ENCODE measurements at places on chromosomes 7 and 10. TPM values are rescaled to one million over a fixed set of nuclear protein-coding genes. Genes with fewer than 3 reads are reported as not detected.
A peak's percentile ranks its signal among the peaks of the same experiment; 100 is the strongest.

DNA sequence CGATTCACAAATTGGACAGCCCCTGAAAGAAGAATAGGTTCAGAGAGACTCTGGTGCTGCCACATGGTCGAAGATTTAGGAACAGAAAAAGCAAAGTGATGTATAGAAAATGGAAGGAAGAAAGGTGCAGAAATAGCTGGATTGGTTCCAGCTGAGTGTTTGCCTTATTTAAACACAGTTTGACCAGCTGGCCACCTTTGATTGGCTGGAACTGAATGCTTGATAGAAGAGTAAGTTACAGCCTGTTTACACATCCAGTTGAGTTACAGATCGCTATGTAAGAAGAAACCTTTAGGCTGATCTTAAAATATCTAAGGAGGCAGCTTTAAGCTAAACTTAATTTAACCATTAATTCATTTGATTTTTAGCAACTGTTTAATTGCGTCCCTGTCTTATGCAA is 40.3 kb upstream of the KAT6B start:
- no peaks in the 10 kb centered on the region for H3K27me3 ChIP-seq
- H3K4me1 ChIP-seq, result no peaks in the 10 kb centered on the region
- H3K27ac ChIP-seq, result no peak overlapping the region
- no peak for DNase-seq
- no peaks in the 10 kb centered on the region for H3K36me3 ChIP-seq

DNA sequence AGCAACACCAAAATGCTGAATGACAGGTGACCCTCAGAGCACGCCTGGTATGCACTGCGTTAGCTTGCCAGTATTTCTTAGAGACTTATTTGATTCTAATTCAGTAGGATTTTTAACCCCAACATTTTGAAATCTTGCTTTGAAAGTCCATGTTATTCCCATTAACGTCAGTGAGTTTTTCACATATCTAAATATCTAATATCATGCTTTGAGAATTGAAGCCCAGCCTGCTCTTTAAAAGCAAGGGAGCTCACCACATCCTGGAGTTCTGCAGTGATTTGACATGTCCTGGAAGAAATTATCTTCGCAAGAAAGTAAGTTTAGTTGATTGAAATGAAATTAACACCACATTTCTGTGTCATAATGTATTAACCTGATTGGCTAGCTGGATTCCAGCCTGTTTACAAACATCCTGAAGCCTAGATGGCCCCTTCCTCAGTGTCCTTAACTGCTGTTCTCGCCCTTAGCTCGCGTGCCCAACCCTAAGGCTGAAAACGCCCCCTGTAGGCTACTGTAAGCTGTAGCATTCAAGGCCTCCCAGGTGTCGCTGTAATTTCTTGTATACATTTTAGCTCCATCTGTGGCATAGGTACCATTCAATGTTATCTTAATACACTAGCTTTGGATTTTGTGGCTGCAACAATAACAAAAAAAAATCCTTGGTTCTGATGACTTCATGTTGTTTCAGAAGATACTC is 191.5 kb downstream of the MGMT start:
- no peaks in the 10 kb centered on the region for H3K27me3 ChIP-seq
- H3K4me1 ChIP-seq, result peaks cover 25% of the 10 kb centered on the region
- DNase-seq, result no peak
- no peak overlapping the region for H3K27ac ChIP-seq

GRCh38 chr7:143013893-143014292 is 13.0 kb downstream of the OR9A2 start:
- no peak for DNase-seq
- H3K4me1 ChIP-seq, result peaks cover 24% of the 10 kb centered on the region
- H3K27me3 ChIP-seq, result no peaks in the 10 kb centered on the region
- H3K4me3 ChIP-seq, result no peak overlapping the region

GRCh38 chr10:5482016-5482415 is 17.4 kb downstream of the CALML5 start:
- no peak overlapping the region for H3K27ac ChIP-seq
- H3K4me1 ChIP-seq, result peaks cover 32% of the 10 kb centered on the region
- no peaks in the 10 kb centered on the region for H3K27me3 ChIP-seq
- H3K36me3 ChIP-seq, result no peaks in the 10 kb centered on the region
- H3K4me3 ChIP-seq, result no peak overlapping the region

DNA sequence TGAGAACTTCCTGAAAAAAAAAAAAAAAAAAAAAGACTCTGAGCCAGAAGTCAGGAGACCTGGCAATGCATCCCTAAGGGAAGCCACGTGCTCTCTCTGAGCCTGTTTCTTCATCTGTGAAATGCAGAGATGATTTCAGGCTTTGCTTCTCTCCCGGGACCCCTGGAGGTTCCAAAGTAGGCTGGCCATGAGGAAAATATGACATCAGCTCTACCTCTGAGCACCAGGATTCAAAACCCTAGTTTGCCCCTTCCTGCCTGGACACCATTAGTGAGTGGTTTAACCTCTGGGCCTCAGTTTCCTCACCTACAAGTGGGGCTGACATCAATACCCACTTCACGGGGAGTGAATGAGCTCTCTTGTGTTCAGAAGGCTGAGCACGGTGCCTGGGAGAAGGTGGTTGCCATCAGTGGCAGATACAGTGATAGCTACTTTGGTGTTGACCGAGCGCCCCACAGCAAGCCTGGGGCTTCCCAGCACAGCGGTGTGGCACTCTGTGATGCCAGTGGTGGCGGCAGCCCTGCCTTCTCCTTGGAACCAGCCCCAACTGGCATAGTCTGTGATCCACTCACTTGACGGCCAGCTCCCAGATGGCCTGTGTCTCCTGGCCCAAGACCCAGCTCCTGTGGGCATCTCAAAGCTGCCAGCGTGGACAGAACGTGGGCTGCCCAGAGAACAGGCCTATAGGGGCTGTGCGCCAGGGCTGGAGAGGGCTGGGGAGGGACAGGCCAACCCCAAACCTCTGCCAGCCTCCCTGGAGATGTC is 153.1 kb upstream of the UNC5B start:
- H3K4me3 ChIP-seq, result no peak overlapping the region
- H3K27me3 ChIP-seq, result peaks cover 20% of the 10 kb centered on the region
- H3K27ac ChIP-seq, result no peak overlapping the region
- no peaks in the 10 kb centered on the region for H3K36me3 ChIP-seq

DNA sequence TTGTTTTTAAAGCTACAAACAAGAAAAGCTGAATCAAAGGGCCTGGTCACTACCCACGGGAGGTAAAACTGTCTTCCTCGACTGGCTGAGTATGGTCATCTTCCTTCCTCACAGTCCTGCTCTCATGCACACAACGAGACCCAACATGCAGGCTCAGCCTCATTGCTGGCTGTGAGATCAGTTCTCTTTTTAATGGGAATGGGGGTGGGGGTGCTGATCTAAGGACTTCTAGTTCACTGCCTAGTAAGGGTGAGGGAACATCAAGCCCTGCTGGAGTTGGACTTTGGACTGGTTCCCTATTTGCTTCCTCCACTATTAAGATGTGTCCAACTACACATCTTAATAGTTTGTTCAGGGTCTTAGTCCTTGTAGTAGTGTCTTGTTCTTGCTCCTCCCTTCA is 48.2 kb downstream of the ABCB4 start:
- H3K27ac ChIP-seq, result no peak overlapping the region
- H3K4me3 ChIP-seq, result no peak overlapping the region
- DNase-seq, result no peak

GRCh38 chr10:104429846-104430245 is 76.2 kb downstream of the CFAP58 start:
- peaks cover 5% of the 10 kb centered on the region for H3K27me3 ChIP-seq
- no peak overlapping the region for H3K27ac ChIP-seq
- no peak for DNase-seq
- H3K4me1 ChIP-seq, result no peaks in the 10 kb centered on the region

GRCh38 chr7:151376218-151376902 is 33.5 kb downstream of the WDR86 start:
- no peak overlapping the region for H3K4me3 ChIP-seq
- no peak for DNase-seq
- H3K27me3 ChIP-seq, result no peaks in the 10 kb centered on the region

- H3K36me3 ChIP-seq, result no peaks in the 10 kb centered on the region
- peaks cover 5% of the 10 kb centered on the region for H3K27me3 ChIP-seq
- peaks cover 7% of the 10 kb centered on the region for H3K4me1 ChIP-seq
Measured at GRCh38 chr10:3319811-3320226, 147.2 kb upstream of the PITRM1 start.

DNA sequence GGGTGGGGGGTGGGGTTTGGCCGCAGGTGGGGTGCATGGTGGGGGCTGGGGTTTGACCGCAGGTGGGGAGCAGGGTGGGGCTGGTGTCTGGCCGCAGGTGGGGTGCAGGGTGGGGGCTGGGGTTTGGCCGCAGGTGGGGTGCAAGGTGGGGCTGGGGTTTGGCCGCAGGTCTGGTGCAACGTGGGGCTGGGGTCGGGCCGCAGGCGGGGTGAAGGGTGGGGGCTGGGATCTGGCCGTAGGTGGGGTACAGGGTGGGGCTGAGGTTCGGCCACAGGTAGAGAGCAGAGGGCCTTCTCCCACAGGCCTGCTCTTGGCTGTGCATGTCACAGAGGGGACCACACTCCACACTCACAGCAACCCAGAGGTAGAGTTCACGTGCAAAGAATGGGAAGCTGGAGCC is 586.6 kb downstream of the PTPRN2 start:
- no peak overlapping the region for H3K27ac ChIP-seq
- peaks cover 4% of the 10 kb centered on the region for H3K27me3 ChIP-seq
- DNase-seq, result no peak

DNA sequence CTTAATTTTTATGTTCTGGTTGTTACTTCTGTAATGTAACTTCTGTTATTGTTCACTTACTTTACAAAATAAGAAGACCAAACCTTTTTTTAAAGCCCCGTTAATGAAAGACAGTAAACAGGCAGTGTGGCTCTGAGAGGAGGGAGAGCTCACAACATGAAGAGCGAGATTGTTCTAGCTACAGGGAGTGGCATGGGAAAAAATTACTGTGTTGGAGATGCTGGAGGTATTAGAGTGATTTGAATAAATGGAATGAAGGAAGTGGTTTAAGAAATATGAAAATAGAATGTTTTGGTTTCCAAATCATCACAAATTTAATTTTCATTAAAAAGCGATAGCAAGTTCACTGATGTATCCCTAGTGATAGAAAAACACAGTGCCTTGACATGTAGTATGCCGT is 31.8 kb downstream of the REEP3 start:
- peaks cover 8% of the 10 kb centered on the region for H3K4me1 ChIP-seq
- peak overlapping the region; percentile 7 for H3K27ac ChIP-seq
- H3K27me3 ChIP-seq, result no peaks in the 10 kb centered on the region

DNA sequence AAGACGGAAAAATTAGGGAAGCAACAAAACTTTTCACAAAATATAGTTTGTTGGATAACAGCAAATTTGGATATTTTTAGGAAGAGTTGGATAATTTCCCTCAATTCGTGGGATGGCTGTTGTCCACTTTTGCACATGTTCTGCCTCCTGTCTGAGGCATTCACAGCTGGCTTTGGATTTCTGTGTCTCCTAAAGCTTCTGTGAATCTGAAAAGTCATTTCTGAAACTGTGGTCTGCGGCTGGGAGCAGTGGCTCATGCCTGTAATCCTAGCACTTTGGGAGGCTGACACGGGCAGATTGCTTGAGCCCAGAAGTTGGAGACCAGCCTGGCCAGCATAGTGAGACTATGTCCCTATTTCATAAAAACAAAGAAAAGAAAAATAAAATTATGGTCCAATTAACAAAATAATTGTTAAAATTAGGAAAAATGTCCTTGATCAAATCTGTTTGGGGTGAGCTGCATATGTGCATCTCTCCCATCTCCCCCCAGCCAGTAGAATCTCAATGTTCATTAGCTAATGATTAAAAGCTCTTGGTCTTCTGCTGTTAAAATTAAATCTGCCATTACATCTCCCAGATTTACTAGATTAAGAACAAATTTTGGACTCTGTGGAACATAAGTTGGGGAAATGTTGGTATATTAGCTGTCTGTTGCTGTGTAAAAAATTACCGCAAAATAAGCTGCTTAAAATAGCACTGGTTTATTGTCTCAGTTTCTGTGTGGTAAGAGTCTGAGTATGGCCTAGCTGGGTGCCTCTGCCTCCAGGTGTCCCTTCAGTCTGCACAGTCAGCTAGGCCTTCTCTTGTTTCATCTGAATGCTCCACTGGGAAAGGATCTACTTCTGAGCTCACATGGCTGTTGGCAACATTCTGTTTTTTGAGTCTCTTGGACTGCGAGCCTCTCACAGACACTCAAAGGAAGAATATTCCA is 332.0 kb upstream of the FZD1 start:
- DNase-seq, result no peak
- no peak overlapping the region for H3K4me3 ChIP-seq
- H3K27me3 ChIP-seq, result no peaks in the 10 kb centered on the region

DNA sequence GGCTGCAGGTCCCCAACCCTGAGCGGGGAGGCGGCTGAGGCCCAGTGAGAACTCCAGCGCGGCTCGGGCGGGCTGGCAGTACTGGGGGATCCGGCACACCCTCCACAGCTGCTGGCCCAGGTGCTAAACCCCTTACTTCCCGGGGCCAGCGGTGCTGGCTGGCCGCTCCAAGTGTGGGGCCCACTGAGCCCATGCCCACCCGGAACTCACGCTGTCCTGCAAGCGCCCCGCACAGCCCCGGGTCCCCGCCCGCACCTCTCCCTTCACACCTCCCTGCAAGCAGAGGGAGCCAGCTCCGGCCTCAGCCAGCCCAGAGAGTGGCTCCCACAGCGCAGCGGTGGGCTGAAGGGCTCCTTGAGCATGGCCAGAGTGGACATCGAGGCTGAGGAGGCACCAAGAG is 25.0 kb downstream of the RNF133 start:
- peaks cover 6% of the 10 kb centered on the region for H3K4me1 ChIP-seq
- H3K27ac ChIP-seq, result no peak overlapping the region

GRCh38 chr10:76291885-76292284 is 860.5 kb downstream of the LRMDA start:
- no peaks in the 10 kb centered on the region for H3K36me3 ChIP-seq
- H3K4me3 ChIP-seq, result no peak overlapping the region

GRCh38 chr10:8073691-8074416 is 19.4 kb downstream of the GATA3 start:
- H3K27ac ChIP-seq, result no peak overlapping the region
- DNase-seq, result no peak
- no peak overlapping the region for H3K4me3 ChIP-seq
- H3K4me1 ChIP-seq, result peaks cover 15% of the 10 kb centered on the region
- H3K36me3 ChIP-seq, result peaks cover 53% of the 10 kb centered on the region

DNA sequence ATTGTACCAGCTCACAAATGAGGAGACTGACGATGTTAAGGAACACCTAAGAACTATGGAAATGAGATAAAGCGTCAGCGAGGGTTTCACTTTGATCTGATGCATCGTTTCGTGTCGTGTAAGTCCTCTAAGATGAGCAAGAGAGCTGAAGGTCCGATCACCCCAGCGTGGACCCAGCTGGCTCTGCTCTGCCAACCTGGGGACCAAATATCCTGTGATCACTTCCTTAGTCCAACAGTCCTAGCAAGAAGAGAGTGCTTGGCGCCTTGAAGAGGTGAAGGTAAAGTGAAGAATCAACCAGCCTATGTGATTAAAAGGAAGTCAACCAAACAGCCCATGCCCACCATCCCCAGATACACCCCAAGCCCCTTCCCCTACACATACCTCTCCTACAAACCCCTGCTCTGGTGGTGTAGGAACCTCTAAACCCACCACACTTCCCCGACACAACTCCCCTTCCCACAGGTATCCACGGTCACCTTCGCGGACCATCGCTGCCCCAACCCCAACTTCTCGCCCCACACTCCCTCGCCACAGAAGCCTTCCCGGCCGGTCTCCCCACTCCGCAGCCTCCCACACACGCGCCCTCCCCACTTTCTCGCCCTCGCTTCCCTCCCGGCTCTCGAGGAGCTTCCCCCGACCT is 722 bp downstream of the UPF2 start:
- peak overlapping the region; percentile 87 for H3K4me3 ChIP-seq
- H3K27me3 ChIP-seq, result peaks cover 2% of the 10 kb centered on the region
- DNase-seq, result no peak
- no peaks in the 10 kb centered on the region for H3K36me3 ChIP-seq

The MDH2 gene
- total RNA-seq, result 142 TPM

The NPC1L1 gene
- 0.20 TPM for total RNA-seq

The IGFBP1 gene
- total RNA-seq, result not detected

The GJD4 gene
- not detected for total RNA-seq

The KAZALD1 gene
- total RNA-seq, result 15.9 TPM

The RSBN1L gene
- total RNA-seq, result 23.4 TPM

The SNX10 gene
- 5.1 TPM for total RNA-seq

All from mesothelial cell of epicardium (in vitro differentiated cells).